ENCODE measurements at places on chromosomes 16 and 17. TPM values are rescaled to one million over a fixed set of nuclear protein-coding genes. Genes with fewer than 3 reads are reported as not detected.

The UTS2R gene
- total RNA-seq, result not detected

The PDIA2 gene
- not detected for total RNA-seq

The HSPB9 gene
- total RNA-seq, result 0.36 TPM

- DNase-seq, result no peak
Measured at GRCh38 chr16:87601401-87601981, 817 bp upstream of the JPH3 start.

DNA sequence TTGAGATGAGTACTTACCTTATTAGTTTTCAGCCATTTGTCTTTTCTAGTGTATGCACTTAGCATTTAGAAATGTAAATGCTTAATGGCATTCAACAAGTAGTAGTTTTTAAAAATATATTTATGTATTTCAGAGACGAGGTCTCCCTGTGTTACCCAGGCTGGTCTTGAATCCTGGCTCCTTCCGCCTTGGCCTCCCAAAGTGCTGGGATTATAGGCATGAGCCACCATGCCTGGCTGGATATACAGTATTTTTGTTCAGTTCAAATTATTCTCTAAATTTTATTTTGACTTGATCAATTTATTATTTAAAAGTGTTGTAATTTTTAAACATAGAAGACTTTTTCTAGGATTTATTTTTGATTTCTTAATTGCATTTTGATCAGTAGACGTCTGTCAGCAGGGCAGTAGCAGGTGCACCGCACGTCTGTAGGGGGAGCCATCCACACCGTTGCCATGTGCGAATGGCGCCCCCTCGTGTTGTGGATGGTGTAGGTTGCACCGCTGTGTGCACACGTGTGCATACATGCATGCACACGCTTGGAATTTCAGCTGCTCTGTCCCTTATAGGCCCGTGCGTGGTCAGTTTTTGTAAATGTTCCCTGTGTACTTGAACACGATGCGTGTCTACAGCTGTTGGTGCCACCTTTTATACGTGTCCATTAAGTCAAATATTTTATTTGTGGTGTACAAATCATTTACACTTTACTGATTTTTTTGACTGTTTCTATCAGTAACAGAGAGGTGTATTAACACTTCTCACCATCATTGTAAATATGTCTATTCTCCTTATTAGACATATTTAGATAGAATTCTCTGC is 30.6 kb downstream of the RPTOR start:
- peak; percentile 94 for DNase-seq

- DNase-seq, result no peak
Measured at GRCh38 chr16:23423496-23424049, 29.4 kb downstream of the COG7 start.

- no peak for DNase-seq
Measured at GRCh38 chr17:50879086-50879485, 12.9 kb upstream of the TOB1 start.

DNA sequence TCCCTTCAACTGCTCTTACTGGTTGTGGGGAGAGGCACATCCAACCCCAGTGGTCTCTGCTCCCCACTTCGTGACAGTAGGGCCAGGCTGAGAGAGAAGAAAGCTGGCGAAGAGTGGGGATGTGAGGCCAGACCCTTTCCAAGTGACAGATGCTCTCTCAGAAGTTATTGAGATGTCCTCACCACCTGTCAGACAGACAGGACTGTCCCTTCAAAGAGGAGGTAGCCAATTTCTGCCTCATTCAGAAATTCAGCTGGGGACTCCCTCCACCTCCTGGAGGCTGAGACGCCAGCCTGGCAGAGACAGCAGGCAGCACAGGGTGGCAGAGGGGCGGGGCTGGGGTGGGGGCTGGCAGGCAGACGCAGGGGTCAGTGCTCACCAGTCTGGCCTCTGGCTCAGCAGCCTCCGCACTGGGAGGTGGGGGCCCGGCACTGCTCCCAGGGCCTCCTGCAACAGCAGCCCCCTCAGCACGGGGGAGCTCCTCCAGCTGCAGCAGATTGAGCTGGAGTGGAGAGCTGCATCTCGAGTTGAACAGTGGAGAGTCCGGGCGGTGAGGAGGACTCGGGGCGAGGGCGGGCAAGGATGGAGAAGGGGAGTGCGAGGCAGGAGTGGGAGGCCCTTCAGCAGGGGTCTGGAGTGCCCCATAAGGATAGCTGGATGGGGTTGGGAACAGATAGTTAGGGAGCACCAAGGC is 9.2 kb downstream of the PER1 start:
- no peak for DNase-seq

DNA sequence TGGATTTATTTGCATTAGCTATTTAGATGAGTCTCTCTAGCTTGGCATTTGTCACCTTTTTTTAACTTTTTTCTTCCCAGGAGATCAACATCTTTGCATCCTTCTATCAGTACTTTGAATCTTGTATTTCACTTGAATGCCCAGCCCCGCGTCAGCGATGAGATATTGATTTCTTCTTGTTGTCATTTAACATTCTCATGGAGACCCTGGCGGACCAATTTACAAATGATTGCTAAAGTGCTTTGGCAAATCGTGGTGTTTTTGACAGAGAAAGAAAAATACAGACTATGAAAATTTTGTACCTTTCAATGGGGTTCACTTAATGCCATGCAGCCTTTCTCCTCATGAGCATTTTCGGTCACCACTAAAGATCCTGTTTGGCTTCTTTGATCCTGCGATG is 269.7 kb downstream of the ABCC12 start:
- no peak for DNase-seq

All from activated naive CD8-positive, alpha-beta T cell treated with anti-CD3 and anti-CD28 coated beads, Interleukin-2, amount 10 ng/mL, durations not matched to agents 7 days and 5 days (primary cell).